ENCODE measurements at places on chromosomes 6 and 20.

GRCh38 chr20:1533059-1533458, 24.4 kb downstream of the SIRPD start:
- no peak for DNase-seq

- DNase-seq = peak; percentile 8
Observed at GRCh38 chr6:127879685-127880084, 21.2 kb downstream of the THEMIS start.

DNA sequence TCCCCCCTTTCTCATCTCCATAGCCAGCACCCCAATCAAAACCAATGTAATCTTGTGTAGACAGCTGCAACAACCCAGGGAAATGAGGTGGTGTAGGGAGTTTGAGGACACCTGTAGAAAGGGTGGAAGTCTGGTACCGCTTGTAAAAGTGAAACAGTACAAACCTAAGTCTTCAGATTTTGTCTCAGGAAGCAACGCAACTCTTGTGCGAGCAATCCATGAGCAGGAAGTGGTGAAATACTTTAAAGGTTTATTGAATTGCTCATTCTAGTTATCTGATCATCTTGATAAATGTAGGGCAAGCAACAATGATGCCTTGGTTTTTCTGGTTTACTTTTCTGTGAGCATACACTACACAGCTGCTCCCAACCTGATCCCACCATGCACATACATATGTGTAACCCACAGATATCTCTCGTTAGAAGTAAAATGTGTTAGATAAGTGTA, 71.1 kb upstream of the THEMIS start:
- no peak for DNase-seq

- DNase-seq = no peak
Observed at GRCh38 chr20:60228255-60228654, 270.0 kb downstream of the CDH26 start.

GRCh38 chr20:53639647-53640440, 46.2 kb upstream of the ZNF217 start:
- DNase-seq = no peak

DNA sequence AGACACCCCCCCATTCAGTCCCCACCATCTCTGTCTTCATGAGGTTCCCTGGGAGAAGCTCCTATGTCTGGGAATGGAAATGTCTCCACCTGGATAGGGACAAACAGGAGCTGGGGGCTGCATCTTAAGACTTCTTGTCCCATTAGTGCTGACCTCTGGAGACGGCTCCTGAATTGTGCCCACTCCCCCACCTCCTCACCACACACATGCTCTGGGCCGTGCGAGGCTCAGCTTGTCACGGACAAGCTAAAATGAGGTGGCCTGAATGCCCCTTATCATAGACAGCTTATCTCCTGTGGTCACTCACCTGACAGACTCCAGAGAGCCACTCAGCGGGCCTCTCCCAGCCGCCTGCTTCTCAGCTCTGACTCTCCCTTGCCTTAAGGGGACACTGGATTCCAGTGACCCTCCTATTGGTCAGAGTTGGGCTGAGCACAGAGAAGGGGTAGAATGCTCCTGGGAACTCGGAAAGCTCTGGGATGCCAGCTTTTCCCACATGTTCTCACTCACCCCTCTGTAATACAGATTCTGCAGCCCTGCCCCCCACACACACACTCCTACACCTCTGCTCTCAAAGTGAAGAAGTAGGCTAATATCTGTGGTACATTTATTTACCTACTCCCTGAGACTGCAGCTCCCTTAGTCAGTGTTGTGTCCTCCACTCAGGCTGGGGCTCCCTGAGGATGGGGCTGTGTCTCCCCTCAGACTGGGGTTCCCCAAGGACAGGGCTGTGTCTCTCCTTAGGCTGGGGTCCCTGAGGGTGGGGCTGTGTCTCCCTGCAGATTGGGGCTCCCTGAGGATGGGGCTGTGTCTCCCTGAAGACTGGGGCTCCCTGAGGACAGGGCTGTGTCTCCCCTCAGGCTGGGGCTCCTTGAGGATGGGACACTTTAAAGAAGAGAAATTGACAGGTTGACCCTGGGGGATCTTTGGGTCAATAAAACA, 167.5 kb downstream of the VEGFA start:
- no peak for DNase-seq

DNA sequence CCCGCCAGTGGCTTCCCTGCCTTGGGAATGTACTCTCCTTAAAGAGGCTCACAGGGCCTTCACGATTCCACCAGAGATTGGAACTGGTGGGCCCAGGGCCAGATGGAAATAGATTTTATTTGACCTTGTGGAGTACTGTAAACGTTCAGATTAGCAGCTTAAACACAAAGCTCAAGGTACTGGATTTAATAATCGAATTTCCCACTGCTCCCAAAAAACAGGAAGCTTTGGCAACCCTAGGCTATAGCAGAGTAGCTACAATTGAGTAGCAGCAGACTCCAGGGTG, 7.3 kb downstream of the SDCBP2 start:
- no peak for DNase-seq

GRCh38 chr6:38146021-38146733, 326.6 kb downstream of the ZFAND3 start:
- no peak for DNase-seq

DNA sequence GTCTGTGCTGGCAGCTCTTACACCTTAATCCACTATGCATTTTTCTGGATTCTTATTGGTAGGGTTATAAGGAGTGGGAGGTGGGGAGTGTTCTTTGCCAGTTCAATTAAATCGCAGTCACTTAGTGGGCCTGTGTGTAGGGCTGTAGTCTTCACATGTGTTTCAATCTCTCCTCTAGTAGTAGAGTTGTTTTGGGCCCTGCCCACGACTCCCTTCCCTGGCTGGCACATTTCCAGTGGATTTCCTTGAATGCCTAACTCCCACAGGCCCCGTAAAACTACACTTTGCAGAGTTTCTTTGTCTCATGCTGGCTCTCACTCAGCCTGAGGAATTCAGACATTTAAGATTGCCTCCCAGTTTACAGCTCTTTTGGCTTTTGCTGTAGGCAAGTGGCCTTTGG, 414.0 kb upstream of the OPRM1 start:
- DNase-seq = peak; percentile 81

GRCh38 chr6:20417819-20418218, 16.1 kb downstream of the E2F3 start:
- no peak for DNase-seq

DNA sequence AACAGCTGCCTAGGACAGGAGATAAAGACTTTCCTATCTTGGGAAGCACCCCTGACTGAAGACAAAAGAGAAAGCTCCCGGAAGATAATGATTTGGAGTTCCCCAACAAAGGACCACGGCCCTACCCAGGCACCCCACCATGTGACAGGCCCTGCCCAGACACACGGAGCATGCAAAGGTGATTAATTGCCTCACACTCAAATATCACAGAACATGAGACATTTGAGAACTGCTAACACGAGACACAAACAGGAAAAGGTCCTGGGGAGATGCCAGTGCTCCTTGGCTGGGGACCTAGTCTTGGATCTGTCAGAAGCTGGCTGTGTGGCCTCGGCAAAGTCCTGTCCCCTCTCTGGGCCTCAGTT, 82.5 kb upstream of the PTPN1 start:
- DNase-seq = no peak

- DNase-seq = no peak
Observed at GRCh38 chr6:135044639-135045038, 10.0 kb downstream of the HBS1L start.

GRCh38 chr6:158766621-158767455, 52.3 kb downstream of the EZR start:
- no peak for DNase-seq
